ENCODE measurements at places on chromosomes 13 and 19.

GRCh38 chr19:3365836-3366752 is at the start of gene NFIC:
NFIC (plus strand) TSS chr19:3366583; CDS start chr19:3366637, 54 bp downstream.
- peak; percentile 59 for DNase-seq

DNA sequence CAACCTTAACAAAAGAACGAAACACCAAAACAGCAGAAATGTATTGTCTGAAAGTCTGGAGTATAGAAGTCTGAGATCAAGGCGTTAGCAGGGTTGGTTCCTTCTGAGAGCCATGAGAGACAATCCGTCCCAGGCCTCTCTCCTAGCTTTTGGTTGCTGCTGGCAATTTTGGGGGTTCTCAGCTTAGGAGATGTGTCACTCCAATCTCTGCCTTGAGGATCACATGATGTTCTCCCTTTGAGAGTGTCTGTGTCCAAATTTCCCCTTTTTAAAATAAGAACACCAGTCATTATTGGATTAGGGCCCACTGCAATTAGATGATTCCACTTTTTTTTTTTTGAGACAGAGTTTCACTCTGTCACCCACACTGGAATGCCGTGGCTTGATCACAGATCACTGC is 10.1 kb downstream of the KCNN1 start:
- DNase-seq: no peak

DNA sequence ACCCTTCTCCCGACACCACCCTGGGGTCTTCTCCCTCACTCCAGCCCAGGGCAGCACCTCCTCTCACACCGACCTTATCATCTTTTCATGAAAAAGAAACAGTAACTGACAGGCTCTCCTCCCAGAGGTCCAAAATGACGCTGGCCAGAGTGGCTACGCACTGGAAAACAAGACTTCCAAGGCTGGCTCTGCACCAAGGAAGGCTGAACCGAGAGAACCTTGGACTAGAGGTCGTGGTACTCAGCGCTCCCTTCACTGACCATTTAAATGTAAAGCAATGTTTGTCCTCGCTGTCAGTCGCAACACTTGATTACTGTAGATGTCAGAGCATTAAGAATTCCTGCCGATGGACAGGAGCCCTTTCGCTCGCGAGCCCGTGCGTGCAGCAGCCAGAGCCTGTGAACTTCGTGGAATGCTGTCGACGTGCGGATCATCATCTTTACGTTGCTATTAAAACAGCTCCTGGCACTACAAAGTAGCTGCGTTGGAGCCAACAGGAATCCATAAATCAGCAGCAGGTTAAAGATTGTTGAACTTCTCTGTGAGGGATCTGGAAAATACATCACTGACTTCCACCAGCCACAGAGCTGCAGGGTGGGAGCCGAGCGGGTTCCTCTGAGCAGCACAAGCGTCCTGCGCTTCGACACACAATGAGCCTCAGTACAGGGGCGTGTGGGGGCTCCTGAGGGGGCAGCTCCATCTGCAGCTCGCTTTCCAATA is 125.5 kb upstream of the MCF2L start:
- DNase-seq: no peak

DNA sequence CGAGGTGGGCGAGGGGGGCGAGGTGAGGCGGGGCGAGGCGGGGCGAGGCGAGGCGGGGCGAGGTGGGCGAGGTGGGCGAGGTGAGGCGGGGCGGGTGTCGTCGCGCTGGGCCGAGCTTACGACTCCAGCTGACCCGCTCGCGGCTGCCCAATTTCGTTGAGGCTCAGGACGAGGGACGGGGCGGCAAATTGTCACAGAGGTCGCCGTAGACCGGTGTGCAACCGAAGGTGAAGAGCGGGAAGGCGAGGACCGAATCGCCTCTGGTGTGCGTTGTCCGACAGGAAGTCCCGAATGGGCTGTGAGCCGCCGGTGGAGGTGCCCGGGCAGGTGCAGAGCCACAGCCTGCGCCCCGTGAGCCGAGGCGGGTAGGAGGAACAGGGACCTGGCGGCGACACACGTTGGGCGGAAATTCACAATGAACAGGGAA is at the start of gene LACC1:
Gene LACC1, plus strand, starts transcription at position 150 of the 427 bp plus-strand sequence. CDS start 1,082 bp downstream, outside the sequence.
- no peak for DNase-seq

DNA sequence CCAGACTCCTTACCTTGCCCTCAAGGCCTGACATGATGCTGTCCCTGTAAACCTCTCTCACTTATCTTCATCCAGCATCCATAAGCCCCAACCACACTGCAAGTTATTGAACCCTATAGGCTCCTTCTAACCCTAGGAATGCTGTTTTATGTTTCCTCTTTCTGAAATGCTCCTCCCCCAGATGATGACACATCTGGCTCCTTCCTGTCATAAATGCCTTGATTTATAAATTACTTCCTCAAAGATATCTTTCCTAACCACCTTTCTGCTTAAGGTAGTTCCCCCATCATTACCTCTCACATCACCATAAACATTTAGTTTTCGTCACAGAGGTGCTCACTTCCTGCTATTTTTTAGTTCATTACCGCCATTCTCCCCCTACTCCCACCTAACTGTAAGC is 12.3 kb downstream of the RUBCNL start:
- no peak for DNase-seq

DNA sequence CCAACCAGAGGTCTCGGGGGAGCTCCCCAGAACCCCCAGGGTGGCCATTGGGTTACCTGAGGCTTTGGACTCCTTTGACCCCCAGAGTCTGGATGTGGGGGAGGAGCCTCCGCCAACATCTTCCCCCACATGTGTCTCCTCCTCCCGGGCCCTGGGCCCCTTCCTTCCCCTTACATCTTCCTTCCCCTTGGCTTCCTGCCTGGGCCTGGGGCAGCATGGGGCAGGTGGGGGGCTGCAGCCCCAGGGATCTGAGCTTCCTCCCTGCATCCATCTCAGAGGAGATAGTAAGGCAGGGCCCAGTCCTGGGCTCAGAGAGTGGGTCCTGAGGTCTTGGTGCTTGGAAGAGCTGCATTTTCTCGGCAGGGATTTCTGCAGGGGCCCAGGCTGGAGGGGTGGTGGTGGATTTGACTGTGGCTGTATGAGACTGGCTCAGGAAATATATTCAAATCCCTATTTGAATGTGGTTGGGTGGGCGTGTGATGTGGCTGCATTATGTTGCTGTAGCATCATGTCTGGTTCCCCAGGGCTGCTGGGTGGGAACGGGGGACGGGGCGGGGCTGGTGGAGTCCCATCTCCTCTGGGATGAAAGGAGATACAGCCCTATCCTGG is 919 bp downstream of the VAV1 start:
- DNase-seq: no peak

- no peak for DNase-seq
Observed at GRCh38 chr13:112761701-112762689, 72.2 kb downstream of the ATP11A start.

DNA sequence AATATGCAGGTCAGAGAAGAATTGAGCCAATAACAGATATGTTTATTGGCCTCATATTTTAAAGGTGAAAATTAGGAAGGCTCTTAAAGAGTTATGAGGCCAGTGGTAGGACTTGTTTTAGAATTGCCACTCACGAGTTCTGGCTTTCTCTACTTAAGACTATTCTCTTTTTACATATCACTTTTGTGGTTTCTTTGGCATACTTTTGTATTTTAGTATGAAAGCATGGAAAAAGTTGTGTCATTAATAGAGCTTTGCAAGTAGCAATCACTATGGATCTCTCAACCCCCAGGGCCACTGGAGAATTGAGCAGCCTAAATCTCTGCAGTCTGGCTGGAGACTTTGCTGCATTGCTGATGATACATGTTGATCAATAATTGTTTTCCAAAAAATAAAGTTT is 64.6 kb upstream of the SOX21 start:
- no peak for DNase-seq

DNA sequence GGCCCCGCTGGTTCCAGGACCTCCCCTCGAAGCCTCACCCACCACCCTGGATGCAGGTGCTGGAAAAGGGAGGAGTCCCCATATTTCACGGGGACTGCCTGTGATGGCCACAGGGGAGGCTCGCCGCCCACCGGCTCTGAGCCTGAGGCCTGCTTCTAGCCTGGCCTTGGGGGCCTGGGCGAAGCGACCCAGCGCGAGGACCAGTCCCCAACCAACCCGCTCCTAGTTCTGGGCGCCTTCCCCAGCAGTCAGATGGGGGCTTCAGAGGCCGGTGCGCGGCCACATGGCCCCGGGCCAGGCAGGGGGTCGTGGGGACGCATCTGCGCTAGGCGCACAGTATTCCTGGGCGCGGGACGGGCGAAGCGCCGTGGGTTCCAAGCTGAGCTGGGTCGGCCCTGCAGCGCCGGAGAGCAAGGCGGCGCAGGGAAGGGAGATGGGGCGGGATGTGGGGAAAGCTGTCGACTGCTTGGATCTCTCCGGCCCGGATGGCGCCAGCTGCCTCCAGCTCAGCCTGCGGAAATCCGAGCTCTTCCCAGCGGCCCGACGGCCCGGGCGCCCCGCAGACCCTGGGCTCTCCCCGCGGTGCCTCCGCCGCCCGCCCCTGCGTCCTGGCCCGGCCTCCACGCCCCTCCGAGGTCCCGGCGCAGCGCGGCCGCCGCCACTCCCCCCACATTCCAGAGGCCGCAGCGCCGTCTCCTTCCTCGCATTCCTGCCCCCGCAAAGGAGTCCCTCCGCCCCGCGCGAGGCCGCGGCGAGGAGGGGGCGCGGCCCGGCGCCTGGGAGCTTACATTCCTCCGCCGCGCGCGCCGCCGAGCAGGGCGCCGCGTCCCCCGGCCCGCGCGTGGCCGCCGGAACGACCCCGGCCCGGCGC is at the start of gene WTIP:
Gene WTIP, plus strand, starts transcription at position 788 of the 871 bp plus-strand sequence. CDS start 217 bp downstream, outside the sequence.
- peak; percentile 78 for DNase-seq

GRCh38 chr13:106036870-106037269 is 498.6 kb downstream of the EFNB2 start:
- no peak for DNase-seq

DNA sequence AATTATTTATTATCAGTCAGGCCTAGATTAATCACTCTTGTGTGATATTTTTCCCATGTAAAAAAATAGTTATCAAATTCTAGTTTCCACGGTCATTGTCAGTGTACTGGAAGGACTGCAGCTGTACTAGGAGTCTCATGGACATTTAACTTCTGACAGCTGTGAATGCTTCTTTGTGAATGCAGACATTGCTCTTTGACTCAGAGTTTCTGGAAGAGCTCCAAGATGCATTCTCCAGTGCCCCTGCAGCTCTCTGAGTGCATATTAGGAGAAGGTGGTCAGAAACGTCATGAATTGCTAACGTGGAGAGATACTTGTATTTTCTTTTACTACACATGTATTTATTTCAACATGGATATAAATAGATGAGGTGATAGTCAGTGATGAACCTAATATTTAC is 9.7 kb upstream of the SLITRK5 start:
- DNase-seq: no peak

DNA sequence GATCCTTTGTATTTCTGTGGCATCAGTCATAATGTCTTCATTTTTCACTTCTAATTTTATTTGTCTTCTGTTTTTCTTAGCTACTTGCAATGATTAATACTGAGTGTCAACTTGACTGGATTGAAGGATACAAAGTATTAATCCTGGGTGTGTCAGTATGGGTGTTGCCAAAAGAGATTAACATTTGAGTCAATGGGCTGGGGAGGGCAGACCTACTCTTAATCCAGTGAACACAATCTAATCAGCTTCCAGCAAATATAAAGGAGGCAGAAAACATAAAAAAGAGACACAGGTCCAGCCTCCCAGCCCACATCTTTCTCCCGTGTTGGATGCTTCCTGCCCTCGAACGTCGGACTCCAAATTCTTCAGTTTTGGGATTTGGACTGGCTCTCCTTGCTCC is 640.9 kb upstream of the MIR17HG start:
- DNase-seq: no peak

DNA sequence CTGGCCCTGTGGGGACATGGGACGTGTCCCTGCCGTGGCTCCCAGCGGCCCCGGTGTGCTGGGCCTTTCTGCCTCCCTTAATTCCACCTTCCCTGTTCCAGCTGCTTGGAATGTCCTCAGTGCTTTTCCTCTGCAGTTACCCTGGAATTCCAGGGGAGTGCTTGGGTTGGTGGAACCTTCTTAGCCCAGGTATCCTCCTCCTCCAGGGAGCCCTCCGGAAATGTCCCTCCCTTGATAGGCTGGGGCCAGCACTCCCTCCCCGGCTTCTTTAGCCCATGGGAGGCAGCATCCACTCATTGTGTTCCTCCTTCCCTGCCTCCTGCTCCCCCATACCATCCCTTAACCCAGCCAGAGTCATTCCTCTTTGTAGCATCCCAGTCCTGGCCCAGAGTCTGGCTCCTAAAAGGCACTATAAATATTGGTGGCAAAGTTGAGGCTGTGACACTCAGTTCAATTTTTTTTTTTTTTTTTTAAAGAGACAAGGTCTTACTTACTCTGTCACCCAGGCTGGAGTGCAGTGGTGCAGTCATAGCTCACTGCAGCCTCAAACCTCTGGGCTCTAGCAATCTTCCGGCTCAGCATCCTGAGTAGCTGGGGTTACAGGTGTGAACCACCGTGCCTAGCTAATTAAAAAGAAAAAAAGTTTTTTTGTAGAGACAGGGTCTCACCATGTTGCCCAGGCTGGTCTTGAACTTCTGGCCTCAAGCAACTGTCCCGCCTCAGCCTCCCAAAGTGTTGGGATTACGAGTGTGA is 13.7 kb upstream of the SLC7A10 start:
- DNase-seq: no peak

DNA sequence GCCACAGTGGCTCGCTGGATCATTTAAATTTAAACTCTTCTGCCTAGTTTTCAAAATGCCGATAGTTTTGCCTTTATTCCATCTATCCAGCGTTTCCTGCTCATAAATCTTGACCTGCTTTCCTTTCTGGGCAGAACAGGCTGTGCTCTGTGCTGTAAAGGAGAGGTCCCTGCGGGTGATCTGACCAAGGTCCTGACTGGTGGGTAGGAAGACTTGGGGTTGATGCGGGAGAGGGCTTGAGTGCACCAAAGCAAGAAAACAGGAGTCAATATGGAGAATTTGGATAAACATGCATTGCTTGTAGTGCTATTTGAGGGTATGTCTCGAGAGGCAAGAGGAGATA is 533.6 kb downstream of the MYO16 start:
- no peak for DNase-seq

- DNase-seq: peak; percentile 62
Observed at GRCh38 chr19:19170053-19170872, at the start of gene MEF2B. MEF2B (minus strand) TSS chr19:19170263; CDS start chr19:19150735, 19,528 bp downstream.

- DNase-seq: peak; percentile 51
Observed at GRCh38 chr13:20969182-20969581, 66.6 kb upstream of the XPO4 start.

- DNase-seq: no peak
Observed at GRCh38 chr19:15727724-15728123, at the start of gene OR10H2. OR10H2 (plus strand) TSS chr19:15728024; CDS start chr19:15728044, 20 bp downstream.

- DNase-seq: no peak
Observed at GRCh38 chr13:76795701-76796695, 90.2 kb downstream of the KCTD12 start.

DNA sequence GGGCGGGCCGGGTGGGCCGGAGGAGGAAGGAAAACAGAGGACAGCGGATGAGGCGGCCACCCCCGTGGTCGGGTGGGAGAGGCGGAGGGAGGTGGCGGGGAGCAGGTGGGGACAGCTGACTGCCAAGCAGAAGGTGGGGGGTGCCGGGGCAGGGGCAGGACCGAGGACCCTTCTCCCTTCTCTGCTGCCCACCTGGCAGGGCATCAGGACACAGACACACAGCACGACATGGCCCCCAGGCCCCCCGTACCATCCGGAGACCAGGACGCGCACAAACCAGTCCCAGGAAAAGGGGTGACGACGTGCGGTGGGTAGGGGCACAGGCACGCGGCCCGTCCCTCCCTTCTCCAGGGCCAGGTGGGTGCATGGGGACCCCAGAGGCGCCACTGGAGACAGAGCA is 11.0 kb upstream of the CACTIN start:
- DNase-seq: no peak

- no peak for DNase-seq
Observed at GRCh38 chr13:50613356-50613831, 230.1 kb downstream of the DLEU7 start.

- DNase-seq: no peak
Observed at GRCh38 chr13:42883142-42883541, 101.8 kb downstream of the FAM216B start.

GRCh38 chr19:21586311-21587116 is 81.1 kb downstream of the ZNF429 start:
- no peak for DNase-seq

All from Caki2 (cell line).